T-helper 1 cell (primary cell): ENCODE measurements at places on chromosomes 1 and 21.

- no peak for DNase-seq
These were observed 21.3 kb downstream of the RAB3B start for GRCh38 chr1:51969038-51969705.

- no peak for DNase-seq
These were observed 247.9 kb downstream of the NPHP4 start for GRCh38 chr1:5744341-5744740.

GRCh38 chr1:230243583-230244353 is 176.7 kb downstream of the GALNT2 start:
- DNase-seq: no peak

DNA sequence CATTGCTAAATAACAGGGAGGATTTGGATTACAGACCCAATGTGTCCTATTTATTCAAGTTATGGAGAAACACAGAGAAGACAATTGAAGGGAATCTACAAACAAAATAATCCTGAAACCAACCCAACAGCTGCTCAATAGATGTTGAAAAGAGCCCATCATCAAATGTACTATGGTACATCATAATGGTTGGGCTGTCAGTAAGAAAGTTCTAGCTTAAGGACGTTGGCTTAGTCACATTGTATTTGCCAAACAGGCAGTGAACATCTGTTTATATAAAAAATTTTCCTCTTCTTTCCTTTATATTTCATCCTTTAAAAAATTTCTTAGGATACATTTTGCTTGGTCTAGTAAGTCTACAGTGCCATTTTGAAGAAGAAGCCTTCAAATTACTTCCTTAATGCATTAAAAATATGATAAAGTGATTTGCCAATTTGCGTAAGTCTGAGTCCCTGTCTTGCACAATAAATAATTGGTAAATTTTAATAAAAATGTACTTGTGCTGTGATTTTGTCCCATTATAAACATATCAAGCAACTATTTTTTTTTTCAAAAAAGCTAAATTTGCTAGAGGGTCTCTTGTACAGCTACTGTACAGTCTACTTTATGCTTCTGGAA is 14.4 kb downstream of the MAP3K7CL start:
- DNase-seq: no peak

DNA sequence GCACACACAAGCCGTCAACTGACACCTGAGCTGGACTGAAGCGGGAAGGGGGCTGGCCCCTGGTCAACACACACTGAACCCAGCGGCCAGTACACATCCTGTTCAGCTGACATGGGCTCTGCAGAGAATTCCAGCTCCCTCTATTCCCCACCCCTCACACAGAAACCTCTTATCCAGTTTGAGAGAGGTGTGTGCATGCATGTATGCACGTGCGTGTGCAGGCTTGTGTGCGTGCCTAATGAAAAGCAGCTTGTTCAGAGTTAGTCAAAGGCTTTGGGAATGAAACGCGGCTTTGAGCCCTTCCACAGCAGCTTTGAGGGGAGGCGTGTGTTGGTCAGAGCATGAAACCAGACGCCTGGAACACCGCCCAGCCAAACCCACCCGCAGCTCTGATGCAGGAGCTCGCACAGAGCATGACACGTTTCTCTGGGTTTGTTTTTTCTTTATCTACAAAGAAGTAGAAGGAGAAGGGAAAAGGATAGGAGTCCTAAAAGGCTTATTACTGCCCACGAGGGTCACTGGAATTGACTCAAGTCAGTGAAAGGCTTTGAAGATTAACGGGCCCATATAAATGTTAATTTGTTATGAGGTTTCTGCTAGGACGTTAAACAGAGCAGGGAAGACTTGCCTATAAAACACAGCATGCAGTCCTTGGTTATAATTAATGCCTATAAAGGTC is 184.2 kb downstream of the ETS2 start:
- DNase-seq: no peak

DNA sequence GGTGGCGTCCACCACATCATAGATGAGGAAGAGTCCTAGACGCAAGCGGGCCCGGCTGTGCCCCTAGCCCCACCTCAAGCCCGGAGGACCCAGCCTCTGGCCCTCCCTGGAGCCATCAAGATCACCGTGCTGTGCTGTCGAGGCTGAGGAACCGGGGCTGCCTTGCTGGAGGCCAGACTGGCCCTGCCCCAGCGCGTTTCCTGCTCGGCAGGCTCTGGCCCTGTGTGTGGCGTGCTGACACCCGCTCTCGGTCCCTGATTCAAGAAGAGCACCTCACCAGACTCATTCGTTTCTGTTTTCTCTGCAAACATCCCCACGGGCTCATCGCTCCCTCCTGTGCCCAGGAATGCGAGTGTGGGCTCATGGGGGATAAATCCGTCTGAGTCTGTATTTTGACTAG is 51.1 kb downstream of the GLIS1 start:
- no peak for DNase-seq

- no peak for DNase-seq
These were observed 39.1 kb upstream of the CLDN14 start for GRCh38 chr21:36518883-36519492.

- DNase-seq: no peak
These were observed 19.4 kb downstream of the NADK start for GRCh38 chr1:1758692-1759455.

DNA sequence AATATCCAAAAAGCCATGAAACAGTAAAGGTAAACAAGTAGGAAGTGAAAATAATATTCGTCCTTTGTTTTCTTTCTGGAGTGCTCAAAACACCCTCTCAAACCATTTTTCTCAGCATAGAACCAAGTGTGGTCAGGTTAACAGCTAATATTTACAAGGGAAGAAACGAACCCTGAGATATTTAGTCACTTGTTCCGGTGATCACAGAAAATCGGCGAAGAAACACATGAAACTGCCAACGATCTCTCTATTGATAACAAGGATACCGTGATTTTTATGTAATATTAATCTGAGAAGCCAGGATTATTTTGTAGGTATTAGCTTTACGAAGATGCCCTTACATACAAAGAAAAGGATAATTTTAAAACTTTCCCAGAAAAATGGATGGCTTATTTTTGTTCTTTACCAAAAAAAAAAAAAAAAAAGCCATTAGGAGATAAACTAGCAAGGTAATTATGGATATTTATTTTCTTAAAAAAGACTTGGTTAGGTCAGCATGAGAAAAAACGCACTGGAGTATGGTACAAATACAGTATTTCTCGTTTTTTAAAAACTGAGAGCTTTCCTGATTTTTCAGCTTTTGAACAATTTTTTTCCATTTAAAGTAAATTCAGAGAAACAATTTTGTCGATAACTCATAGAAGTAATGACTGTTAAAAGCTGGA is 107.3 kb upstream of the HNRNPU start:
- DNase-seq: no peak

DNA sequence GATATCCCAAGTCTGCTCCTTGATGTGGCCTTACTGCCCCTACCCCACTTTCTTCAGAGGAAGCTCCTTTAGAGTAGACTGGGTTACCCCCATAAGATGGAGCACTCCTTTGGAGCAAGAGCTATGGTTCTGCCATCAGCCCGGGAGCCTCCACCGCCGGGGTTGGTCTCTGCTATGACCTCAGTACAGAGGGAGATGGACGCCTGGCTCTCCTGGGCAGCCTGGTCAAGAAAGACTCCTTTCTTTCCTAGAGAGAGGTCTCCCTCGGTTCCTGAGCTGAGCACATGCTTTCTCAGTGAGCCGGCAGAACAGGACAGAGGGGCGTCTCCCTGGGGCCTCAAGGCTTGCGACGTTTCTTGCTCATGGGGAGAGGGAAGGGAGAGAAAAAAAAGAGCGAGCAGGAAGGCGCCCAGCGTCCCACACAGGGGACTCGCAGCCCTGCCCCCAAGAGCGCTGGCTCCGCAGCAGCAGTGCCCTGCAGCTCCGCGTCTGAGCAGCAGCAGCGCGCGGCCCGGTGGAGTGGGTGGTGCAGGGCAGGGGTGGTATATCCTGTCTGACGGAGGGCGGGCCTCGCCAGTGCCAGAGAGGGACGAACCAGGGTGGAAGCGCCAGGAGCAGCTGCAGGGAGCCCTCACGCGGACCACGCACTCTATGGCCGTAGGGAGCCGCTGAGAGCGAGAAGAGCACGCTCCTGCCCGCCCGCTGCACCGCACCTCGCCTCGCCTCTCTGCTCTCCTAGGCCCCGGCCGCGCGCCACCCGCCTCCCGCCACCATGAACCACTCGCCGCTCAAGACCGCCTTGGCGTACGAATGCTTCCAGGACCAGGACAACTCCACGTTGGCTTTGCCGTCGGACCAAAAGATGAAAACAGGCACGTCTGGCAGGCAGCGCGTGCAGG is at the start of gene PKP1:
Gene PKP1, plus strand, starts transcription at position 576 of the 899 bp plus-strand sequence. Its CDS starts 197 bp downstream, at position 773.
- DNase-seq: no peak

DNA sequence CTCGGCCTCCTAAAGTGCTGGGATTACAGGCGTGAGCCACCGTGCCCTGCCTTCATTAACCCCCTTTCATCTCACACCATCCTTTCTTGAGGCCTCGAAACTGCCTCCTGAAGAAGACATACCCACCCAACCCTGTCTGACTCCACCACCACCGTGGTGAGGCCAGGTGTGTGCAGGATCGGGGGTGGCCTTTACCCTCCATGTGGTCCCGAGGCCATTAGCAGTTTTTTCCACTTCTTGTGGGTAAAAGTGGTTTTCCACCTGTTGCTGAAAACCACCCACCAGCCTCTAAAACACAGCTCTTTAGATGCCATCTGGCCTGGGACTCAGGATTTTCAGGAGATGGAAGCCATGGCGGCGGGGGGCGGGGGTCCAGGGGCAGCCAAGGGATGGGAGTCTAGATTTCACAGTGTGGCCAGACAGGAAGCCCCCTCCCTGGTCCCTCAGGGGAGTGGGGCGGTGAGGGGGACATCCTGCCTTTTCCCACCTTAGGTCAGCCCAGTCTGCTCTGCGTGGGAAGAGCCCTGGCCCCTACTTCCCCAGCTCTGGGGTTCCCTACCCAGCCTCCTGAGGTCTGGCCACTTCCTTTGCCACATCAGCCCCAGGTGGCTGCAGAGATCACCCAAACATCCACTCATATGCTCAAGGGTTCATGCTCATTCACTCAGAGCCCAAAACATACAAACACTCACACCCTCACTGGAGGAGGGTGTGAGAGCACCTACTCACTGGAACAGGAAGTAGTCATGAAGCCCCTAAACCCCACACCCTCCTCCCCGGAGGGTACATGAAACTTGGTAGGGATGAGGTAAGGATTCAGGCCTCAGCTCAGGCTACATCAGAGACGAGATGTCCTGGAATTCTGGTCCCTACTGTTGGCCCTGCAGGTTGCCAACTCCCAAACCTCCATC is 2.3 kb downstream of the FGR start:
- no peak for DNase-seq

- no peak for DNase-seq
These were observed 126.8 kb upstream of the DEPDC1 start for GRCh38 chr1:68623700-68624099.

DNA sequence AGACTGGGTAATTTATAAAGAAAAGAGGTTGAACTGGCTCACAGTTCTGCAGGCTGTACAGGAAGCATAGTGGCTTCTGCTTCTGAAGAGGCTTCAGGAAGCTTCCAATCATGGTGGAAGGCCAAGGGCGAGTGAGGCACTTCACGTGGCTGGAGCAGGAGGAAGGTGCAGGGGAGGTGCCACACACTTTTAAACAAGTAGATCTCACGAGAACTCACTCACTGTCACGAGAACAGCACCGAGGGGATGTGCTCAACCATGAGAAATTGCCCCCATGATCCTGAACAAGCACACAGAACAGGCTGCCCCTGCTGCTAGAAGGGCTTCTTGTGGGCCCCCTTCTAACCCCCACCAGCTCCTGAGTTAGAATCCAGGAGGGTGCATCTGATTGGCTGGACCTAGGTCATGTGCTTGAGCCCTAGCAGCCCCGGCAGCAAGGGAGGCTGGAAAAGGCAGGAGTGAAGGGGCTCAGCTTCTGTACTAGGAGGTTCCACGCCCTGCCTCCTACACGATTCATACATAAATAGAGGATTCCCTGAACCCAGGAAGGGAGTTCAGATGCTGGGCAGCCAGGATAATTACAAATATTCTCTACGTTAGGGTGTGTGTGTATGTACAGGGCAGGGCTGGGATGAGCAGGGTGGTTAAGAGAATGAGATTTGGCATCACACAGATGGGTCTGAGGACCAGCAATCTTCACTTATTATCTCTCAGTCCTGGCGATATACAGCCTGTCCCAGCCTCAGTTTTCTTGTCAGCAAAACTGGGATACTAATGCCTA is 72.8 kb upstream of the ATP5PO start:
- DNase-seq: no peak

GRCh38 chr1:173122344-173122935 is 71.7 kb upstream of the TNFSF18 start:
- DNase-seq: no peak

DNA sequence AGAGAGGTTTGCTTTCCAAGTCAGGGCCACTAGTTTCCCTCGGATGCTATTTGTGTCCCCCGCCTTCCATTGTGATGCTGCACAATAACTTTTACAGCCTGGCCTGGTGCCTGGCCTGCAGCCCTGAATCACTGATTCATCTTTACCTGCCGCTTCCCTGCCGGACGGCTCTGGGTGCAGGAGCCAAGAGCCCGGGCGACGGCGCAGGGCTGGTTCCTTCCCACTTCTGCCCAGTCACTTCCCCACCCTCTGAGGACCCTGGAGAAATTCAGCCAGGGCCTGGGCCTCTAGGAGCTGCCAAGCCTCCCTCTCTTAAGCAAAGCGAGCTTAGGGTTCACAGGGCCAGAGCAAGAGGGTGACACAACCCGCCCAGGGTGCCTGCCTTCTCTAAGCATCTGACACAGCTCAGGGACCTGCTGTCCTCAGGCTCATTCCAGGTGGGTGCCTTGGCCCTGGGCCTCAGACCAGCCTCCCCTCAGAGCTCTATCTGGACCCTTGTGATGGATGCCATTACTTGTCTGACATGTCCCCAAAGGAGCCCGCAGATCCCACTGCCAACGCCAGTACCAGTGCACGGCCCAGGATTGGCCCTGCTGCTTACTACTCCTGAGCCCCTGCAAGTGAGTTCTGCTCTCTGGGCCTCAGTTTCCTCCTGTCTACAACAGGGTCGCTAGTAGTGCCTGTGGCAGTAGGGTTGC is 381.0 kb upstream of the VAMP3 start:
- DNase-seq: no peak

DNA sequence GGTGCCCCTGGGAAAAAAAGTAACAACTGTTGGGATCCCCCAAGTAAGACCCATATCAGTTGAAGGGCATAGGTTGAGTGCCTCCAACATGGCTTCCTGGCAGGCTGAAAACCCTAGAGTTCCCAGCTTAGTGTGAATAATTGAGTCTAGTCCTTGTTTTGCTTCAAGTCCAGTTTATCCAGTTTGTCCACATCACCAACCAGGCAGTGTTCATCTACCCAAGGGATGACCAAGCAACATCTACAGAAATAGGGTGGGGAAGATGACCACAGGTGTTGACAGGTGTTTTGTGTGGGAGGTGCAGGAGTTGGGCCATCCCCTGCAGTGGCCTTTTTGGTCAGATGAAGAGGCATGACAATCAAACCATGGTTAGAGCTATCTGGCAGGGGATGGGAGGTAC is 54.3 kb upstream of the ERO1B start:
- DNase-seq: no peak
